ENCODE measurements at places on chromosomes 7 and 10.

- DNase-seq = no peak
Observed at GRCh38 chr10:113736576-113736975, 14.9 kb upstream of the PLEKHS1 start.

- no peak for DNase-seq
Observed at GRCh38 chr7:91082852-91083495, 181.3 kb upstream of the FZD1 start.

- DNase-seq = peak; percentile 48
Observed at GRCh38 chr7:26166684-26167266, 14.8 kb downstream of the NFE2L3 start.

- DNase-seq = no peak
Observed at GRCh38 chr10:86862373-86862772, 95.0 kb downstream of the MMRN2 start.

DNA sequence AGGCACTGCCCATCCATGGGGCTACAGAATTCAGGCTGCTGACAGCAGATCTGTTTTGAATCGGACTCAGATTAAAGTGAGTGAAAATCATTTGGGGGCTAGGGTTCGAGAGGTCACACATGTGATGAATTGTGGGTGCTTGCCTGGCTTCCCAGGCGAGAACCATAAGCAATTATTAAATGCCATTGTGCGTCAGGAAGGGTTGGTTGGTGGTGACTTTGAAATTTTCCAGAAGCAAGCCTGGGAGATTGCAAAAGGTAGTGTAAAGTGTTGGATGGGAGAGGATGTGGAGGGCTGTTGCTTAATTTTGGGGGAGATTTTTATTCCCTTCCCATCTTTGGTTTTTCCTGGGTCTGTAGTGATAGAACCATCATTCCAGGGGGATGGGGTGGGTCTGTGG lies 34.6 kb downstream of the LRMDA start:
- DNase-seq = no peak

DNA sequence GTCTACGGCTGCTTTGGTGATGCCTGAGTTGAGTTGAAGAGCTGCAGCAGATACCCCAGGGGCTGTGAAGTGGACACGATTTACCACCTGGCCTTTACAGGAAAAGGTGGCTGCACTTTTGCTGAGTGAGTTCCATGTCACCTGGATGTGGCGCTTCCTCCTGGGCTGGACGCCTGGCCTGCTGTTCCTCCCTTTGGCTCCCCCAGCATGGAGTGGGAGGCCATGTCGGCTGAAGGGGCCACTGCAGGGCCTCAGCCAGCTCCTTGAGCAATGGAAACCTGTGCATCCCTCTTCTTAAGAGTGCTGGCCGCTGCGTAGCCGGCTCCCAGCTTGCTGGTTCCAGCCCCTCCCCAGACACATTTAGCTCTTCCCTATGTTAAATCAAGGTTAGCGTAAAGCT lies 221.0 kb downstream of the GLRX3 start:
- DNase-seq = no peak

- no peak for DNase-seq
Observed at GRCh38 chr7:157617401-157617800, 280.6 kb downstream of the DNAJB6 start.

- no peak for DNase-seq
Observed at GRCh38 chr10:33657913-33658312, 323.4 kb upstream of the NRP1 start.

GRCh38 chr7:26153241-26153822 lies 1.3 kb downstream of the NFE2L3 start:
- peak; percentile 71 for DNase-seq

GRCh38 chr7:110856704-110857103 lies 234.2 kb upstream of the LRRN3 start:
- DNase-seq = no peak
